Fibroblast of lung (primary cell): ENCODE measurements at places on chromosomes 3 and 15. TPM values are rescaled to one million over a fixed set of nuclear protein-coding genes. Genes with fewer than 3 reads are reported as not detected.

The PRRT3 gene
- 1.5 and 3.8 TPM in 2 replicates for total RNA-seq

The ROPN1 gene
- not detected in 2 replicates for total RNA-seq

The ITIH3 gene
- total RNA-seq, result under 0.01 and 0.17 TPM in 2 replicates

The CASR gene
- total RNA-seq, result under 0.01 TPM in 1 of 2 replicates, not detected in the other

The TGM5 gene
- under 0.01 TPM in 1 of 2 replicates, not detected in the other for total RNA-seq

The ACKR2 gene
- under 0.01 and 0.26 TPM in 2 replicates for total RNA-seq

The CISH gene
- total RNA-seq, result 0.99 and 1.0 TPM in 2 replicates

The C3orf49 gene
- not detected in 2 replicates for total RNA-seq

The TP63 gene
- under 0.01 TPM in 1 of 2 replicates, not detected in the other for total RNA-seq

The PSTPIP1 gene
- 0.77 and 1.5 TPM in 2 replicates for total RNA-seq

The COLQ gene
- 0.26 and 0.33 TPM in 2 replicates for total RNA-seq

The GABRR3 gene
- not detected in 2 replicates for total RNA-seq

The DOCK3 gene
- total RNA-seq, result 0.17 and 0.26 TPM in 2 replicates

The TBC1D21 gene
- not detected in 2 replicates for total RNA-seq

The VEPH1 gene
- 21.1 and 34.7 TPM in 2 replicates for total RNA-seq

The TMCO5A gene
- not detected in 2 replicates for total RNA-seq

The OR4M2 gene
- total RNA-seq, result not detected in 2 replicates

The C2CD4A gene
- total RNA-seq, result not detected in 2 replicates

The GCNT3 gene
- total RNA-seq, result 0.17 and 0.26 TPM in 2 replicates

The CSTA gene
- 7.9 and 16.2 TPM in 2 replicates for total RNA-seq

The KBTBD12 gene
- not detected in 2 replicates for total RNA-seq

The PYGO1 gene
- 7.7 and 10.1 TPM in 2 replicates for total RNA-seq

The TEX55 gene
- total RNA-seq, result not detected in 2 replicates

The UBA7 gene
- 50.1 and 57.1 TPM in 2 replicates for total RNA-seq

The C3orf18 gene
- 14.1 and 25.8 TPM in 2 replicates for total RNA-seq

The ERICH6 gene
- total RNA-seq, result under 0.01 TPM in 1 of 2 replicates, not detected in the other

The EHD4 gene
- total RNA-seq, result 9.5 and 22.0 TPM in 2 replicates

The SLC38A3 gene
- total RNA-seq, result not detected in 2 replicates

The TJP1 gene
- total RNA-seq, result 45.2 and 53.7 TPM in 2 replicates

The FILIP1L gene
- total RNA-seq, result 71.4 and 92.8 TPM in 2 replicates

The P2RY14 gene
- not detected in 2 replicates for total RNA-seq

The SLC22A13 gene
- total RNA-seq, result 0.26 and 0.33 TPM in 2 replicates

The VGLL4 gene
- 34.7 and 37.8 TPM in 2 replicates for total RNA-seq

The CSNK1G1 gene
- 27.1 and 29.3 TPM in 2 replicates for total RNA-seq

The IQCF5 gene
- total RNA-seq, result not detected in 2 replicates

The MAP1A gene
- 70.4 and 201 TPM in 2 replicates for total RNA-seq

The POTEB2 gene
- not detected in 2 replicates for total RNA-seq

The UCN2 gene
- 0.26 and 0.66 TPM in 2 replicates for total RNA-seq

The SLC9C1 gene
- under 0.01 TPM in 1 of 2 replicates, not detected in the other for total RNA-seq

The TRH gene
- not detected in 2 replicates for total RNA-seq

The CPEB1 gene
- 24.9 and 62.3 TPM in 2 replicates for total RNA-seq

The FGF7 gene
- 488 and 527 TPM in 2 replicates for total RNA-seq
